ENCODE measurements at places on chromosomes 7 and 10.

GRCh38 chr7:88396295-88396947 lies 89.7 kb upstream of the STEAP4 start:
- no peak for DNase-seq

- no peak for DNase-seq
These were observed 16.4 kb upstream of the ABCA13 start for GRCh38 chr7:48154792-48155413.

- no peak for DNase-seq
These were observed 314.8 kb downstream of the POM121L12 start for GRCh38 chr7:53350241-53350640.

DNA sequence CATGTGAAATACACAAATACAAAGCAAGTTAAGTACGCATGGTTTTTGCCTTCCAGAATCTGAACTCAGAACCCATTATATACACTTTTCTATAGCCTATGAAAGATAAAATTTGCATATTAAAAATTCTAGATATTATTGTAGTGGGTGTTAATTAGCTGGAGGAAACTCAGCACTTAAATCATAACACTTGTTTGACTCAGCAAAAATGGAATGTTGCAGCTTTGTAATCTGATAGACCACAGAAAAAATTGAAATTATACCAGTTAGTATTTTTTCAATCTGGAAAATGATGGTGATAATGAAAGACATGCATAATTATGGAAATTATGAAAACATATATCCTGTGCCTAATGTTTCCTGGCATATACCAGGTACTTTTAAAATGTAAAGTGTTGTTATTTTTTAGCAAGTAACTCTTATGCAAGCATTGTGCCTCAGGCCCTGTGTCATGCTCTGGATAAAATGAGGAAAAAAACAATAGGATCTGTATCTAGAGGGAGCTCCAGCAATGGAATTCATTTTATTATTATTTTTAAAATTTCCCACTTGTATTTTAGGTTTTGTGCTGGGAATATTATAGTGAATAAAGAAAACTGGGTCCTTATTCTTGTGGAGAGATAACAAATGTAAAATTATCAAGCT lies 490.4 kb upstream of the SEMA3A start:
- DNase-seq, result no peak

DNA sequence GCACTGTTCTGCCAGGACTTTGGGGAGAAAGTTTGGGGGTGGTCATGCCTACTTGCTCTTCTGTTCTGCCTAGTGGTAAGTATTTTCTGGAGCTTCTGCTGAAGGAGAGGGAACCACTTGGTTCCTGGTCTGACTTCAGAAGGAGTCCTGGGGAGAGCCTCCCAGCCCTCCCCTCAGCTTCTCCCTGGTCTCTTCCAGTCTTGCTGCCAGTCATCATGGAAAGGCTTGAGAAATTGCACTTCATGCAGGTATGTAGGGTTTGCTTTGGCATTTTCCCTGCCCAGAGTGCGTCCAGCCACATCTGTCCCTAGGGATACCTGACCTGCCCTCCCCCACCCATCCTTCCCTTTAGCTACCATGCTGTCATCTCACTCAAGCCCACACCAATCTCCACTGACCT lies 11.1 kb upstream of the WBP1L start:
- no peak for DNase-seq

DNA sequence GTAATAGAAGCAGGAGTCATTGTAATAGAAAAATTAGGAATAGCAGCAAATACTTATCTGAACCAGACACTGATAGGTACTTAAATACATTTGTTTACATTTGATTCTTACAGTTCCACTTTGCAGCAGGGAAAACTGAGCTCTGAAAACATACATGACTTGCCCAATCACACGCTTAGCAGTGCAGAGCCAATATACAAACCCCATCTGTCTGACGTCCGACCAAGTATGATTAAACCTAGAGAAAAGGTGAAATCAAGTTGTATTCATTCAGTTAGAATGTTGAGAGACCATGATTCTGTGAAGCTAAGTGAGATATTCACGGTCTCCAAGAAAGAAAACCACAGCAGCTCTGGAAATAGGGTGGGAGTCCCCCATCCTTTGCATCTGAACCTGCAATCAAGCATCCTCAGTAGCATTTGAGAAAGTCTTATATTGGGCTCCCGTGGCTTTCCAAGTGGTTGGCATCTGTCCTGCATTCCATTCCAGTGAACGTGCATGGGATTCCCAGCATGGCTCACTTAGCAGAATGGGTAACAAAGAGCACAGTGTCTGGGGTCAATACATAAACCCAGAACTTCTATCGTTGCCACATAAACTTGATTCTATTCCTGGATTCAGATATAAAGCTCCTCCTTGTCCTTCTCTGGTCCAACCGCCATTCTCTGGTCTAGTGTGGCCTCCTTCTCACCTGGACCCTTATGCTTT lies 148.7 kb upstream of the RSU1 start:
- no peak for DNase-seq

- DNase-seq, result no peak
These were observed 153.7 kb downstream of the TFPI2 start for GRCh38 chr7:93736668-93737369.

DNA sequence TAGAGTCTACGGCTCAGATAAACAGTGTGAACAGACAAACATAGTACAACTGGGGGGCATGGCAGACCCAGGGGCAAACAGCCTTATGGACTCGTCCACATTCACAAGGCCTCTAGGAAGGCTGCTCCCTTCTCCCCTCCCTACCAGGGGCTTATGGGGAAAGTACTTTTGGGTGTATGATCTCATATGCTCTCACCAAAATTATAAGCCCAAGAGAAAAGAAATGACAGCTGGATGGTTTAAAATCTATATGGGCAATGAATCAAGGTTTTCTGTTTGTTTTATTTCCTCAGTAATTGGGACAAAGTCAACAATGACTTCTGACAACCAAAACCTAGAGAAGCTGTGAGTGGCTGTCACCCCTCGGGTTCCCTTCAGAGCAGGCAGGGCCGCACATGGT lies 144.4 kb downstream of the PKD1L1 start:
- no peak for DNase-seq

- DNase-seq, result no peak
These were observed 36.3 kb downstream of the SMNDC1 start for GRCh38 chr10:110268442-110268841.

DNA sequence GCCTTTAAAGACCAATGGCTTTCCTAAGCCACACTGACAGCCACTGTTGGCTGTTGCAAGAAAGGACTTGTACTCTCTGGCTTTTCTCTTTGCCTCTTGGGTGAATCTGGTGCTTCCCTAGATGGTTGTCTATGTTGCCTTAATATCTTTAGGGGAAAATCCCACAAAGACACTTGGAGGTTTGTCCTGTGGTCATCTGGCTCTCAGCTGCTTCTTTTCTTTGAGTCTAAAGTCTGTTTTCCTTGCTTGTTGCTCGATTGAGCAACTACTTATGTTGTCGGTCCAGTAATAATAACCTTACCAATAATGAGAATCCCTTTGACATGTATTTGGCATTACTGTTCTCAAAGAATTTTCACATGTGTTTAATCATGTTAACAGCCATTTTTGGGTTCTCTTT lies 537.6 kb downstream of the LRMDA start:
- DNase-seq, result no peak

- no peak for DNase-seq
These were observed 20.4 kb downstream of the CCNY start for GRCh38 chr10:35356725-35357092.

DNA sequence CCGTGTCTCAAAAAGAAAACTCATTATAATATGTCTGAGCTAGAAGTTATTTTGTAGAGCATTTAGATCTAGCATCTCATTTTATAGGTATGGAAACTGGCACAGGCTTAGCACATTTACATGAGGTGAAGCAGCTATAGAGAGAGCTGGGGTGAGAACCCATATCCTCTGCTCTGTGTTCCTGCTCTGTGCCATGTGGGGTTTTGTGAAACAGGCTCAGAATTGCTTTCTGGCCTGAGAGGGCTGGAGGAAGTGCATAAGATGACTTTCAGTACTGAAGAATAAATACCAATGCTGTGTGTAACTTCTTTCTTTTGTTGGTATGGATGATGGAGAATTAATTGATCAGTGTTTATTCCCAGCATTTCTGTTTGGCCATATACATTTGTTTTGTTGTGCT lies 159.1 kb downstream of the LRRC4 start:
- no peak for DNase-seq

DNA sequence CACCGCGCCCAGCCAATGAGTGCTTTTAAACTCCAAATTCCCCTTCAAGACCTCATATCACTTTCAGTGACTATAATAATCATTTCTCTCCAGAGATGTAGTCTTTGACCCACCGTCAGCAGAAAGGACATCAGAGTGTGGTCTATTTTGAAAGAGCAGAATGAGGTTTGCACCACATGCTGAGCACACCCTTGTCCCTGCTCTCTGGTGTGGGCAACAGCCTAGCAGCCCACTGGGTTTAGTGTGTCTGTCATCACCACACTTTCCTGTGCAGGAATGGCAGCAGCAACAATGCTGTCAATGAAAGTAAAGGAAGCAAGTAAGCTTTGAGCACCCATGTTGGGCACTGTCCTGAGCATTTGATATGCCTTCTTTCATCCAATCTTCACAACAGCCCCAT lies 122.4 kb downstream of the PLXNA4 start:
- DNase-seq, result no peak

GRCh38 chr7:136326045-136326609 lies 349.0 kb upstream of the MTPN start:
- DNase-seq, result no peak

DNA sequence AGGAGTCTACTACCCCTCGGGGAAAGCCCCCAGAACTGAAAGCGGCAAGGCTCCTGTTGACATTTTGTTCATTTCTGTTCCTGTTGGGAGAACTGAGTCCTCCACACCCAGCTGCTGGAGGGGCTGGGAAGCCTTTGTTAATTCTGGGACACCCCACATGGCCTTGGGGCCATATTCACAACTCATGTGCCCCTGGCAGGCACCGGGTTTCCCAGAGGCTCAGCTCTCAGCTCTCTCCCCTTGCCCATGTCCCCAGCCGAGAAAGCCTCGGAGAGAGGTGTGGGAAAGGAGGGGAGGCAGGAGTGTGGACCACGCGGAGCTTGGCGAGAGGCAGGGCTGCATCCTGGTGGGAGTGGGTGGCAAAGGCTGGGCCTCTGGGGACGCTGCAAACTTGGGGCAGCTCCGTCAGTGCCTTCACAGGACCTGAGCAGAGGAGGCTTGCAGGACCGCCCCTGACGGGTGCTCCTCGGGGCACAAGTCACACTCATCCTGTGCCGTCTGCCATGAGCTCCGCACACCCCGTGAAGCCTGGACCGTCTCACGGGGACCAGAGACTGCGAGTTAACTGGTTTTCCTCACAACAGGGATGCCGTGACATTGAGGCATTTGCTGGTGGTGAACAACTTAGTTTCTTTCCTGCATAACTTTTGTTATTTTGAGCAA lies 140.9 kb downstream of the DNAJB6 start:
- DNase-seq, result no peak

DNA sequence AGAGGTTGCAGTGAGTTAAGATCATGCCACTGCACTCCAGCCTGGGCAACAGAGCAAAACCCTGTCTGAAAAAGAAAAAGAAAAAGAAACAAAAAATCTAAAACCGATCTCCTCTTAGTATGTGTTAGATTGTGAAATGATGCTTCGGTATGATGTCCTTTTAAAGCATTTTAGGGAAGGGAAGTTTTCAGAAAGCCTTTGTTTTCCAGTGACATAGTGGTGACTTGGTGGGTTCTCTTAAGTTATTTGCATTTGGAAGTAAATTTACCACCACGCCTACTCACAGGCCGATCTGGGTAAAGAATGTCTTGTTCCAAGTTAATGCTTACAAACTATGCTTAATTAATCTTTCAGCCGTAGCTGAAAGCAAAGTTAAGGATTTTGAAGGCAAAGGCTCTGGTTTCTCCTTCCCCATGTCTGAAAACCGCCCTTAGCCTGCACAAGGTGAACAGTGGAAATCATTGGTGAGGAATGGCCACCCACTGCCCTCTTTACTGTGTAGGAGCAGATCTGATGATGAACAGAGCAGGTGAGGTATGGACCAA lies 10.7 kb downstream of the MTURN start:
- no peak for DNase-seq

DNA sequence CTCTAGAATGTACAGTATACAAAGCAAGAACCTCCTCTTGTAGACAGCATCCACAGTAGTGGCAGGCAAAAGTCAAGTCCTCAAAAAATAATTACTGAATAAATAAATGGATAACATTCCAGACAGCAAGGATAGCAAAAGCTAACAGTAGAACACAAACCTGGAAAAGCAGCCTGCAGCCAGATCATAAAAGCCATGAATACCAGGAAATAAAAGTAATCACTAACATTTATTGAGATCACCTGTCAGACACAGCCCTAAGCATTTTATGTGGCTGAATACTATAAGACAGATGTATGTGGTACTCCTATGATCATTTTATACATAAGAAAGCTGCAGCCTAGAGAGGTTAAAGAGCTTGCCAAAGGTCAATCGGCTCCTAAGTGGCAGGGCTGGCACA lies 34.0 kb downstream of the CUL2 start:
- DNase-seq, result no peak

DNA sequence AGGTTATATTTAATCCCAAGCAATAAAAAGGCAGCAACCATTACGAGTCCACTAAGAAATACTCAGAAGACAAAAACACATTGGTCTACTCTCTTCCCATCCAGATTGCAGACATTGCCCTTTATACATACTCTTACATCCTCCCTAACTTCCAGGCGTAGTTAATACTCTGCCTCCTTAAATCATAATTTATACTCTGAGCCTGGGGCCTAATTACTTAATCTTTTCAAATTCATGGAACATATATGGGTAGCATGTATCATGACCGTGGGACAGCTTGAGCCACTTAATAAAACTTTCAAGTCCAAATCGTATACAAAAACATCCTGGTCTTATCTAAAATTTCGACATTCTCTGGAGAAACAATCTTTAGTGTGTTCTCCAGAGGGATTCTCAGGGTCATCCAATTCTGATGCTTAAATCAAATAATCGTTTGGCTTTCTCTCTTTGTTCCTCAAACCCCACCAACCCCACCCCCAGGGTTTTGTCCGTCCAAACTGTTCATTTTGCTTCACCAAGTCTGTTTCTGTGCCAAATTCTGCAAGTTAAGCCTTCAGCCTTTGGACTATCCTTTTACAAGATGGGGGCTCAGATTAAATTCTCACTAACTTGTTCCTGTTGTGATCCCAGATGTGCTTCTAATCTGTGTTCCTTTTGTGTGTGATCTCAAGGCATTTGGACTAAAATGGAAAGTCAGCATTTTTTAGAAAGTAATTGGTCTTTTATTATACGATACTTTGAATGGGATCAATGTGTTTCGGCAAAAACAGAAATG lies 86.4 kb downstream of the ADAM12 start:
- DNase-seq, result no peak

GRCh38 chr7:466465-467191 lies 53.0 kb downstream of the PDGFA start:
- DNase-seq, result no peak
